Astrocyte of the cerebellum (primary cell): ENCODE measurements at places on chromosomes 3 and 15.

- no peak for DNase-seq
Measured at GRCh38 chr3:141050576-141051442, at the start of gene SPSB4. SPSB4 (plus strand) TSS chr3:141051347; CDS start chr3:141066105, 14,758 bp downstream.

GRCh38 chr3:122635789-122636188, 44.9 kb upstream of the PARP14 start:
- DNase-seq, result peak; percentile 31

- DNase-seq, result no peak
Measured at GRCh38 chr3:160685144-160685766, 8.3 kb downstream of the ARL14 start.

DNA sequence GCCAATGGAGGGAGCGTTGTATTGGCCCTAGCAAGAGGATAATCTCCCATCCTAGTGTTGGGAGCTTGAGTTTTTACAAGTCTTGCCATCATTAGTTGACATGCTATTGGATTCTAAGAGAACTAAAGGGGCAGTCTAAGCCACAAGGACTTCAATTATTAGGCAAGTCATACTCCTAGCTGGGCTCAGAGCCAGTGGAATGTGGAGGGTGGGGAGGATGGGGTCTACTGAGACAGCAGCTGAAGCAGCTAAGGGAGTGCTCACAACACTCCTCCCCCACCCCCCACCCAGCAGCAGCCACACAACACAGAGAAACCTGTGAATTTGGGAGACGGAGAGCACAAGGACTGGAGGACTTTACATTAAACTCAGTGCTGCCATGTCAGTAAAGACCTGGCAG, 27.9 kb downstream of the FRG2C start:
- no peak for DNase-seq

- DNase-seq, result no peak
Measured at GRCh38 chr15:69298697-69299441, at the start of gene PAQR5. PAQR5 (plus strand) TSS chr15:69298912; CDS start chr15:69360081, 61,169 bp downstream.

GRCh38 chr3:172280406-172281051, 167.7 kb downstream of the GHSR start:
- DNase-seq, result peak; percentile 74

DNA sequence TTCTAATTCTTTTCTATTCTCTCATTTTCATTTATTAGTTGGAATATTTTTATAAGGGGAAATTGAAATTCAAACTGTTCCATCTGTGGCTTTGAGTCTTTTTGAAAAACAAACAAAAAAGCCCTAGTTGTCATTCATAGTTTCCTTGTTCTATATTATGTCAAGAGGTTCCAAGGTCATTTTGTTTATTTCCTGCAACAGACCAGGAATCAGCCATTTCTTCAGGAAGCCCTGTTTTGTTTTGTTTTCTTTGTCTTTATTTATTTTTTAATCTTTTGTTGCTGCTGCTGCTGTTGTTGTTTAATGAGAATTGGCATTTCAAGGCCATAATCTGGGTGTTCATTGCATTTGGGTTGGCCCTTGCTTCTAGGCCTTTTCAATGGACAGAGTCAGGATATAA, 14.8 kb downstream of the LNP1 start:
- no peak for DNase-seq

DNA sequence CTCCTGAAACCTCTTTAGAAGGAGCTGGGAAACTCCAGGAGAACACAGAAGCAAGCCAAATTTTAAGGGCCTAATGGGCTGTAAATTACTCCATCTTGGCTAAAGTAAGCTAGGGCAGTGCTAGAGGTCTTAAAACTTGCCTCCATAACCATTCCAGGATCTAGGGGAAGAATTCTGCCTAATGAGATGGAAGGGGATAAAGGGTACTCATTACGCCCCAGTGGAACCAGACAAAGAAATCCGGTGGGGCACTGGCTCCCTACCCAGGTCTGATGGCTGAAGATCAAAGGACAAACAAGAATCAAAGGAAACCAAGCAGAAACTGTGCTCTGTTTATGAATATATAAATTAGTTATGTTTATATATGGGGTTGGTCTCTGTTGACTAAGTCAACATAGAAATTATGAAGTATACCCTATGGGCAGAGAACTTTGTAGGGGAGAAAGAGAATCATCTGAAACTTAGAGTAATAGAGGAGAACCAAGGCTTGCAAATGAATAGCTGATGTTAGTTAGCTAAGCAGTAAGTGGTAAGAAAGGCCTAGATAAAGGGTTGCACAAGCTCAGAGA, 57.8 kb downstream of the NCEH1 start:
- DNase-seq, result peak; percentile 78

GRCh38 chr15:100353449-100353848, 11.7 kb upstream of the ADAMTS17 start:
- no peak for DNase-seq

DNA sequence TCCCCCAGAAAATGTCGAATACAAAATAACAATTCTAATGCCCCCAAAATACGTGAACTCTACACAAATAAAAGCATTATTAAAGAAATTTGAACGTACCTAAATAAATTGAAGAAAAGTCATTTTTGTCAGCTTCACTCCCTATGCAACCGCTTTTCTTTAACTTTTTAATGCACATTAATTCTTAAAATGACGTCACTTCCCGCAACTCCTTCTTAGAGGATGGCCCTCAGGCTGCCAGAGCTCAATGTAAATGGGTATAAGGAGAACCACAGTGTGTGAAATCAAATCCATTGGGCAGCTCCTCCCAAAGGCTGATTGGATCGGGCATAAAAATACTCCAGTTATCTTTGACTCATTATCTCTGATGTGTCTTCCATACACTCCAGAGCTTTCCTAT, 736.9 kb downstream of the GBE1 start:
- DNase-seq, result no peak

DNA sequence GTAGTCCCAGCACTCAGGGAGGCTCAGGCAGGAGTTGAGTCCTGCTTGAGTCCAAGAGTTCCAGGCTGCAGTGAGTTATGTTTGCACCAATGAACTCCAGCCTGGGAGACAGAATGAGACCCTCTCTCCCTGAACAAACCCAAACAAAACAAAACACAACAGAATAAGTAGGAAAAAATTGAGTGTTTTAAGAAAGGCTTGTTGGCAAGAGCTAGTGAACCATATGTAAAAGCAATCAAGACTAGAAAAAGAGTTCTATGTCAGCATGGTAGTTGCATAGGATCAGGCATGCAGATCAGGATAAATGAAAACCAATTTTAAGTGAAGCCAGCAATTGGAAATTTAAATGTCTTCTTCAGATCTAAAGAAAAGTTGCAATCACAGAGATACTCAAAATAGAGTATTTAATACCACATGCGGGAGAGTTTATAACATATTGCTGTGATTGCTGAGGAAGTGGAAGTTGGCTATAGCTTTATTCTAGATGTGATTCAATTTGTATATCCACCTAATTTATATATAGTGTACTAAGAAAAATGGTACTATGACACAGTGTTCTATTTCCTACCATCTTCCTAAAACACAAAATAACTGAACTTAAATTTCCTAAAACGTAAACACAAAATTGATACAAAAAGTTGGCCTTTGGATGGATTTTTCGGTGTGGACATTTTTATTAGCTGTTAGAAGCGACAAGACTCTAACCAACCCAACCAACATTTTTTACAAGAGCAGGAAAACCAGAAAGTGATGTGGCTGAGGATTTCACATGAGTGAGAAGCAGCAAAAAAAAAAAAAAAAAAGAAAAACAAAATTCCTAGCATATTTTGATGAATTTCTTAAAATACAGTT, 101.9 kb upstream of the ROBO1 start:
- no peak for DNase-seq
